ENCODE measurements at places on chromosomes 4 and X.
A peak's percentile ranks its signal among the peaks of the same experiment; 100 is the strongest.

- DNase-seq: no peak
These were observed 963.3 kb upstream of the GRIA3 start for GRCh38 chrX:122220644-122221373.

GRCh38 chrX:68719904-68720614 lies 72.6 kb downstream of the STARD8 start:
- no peak for DNase-seq

GRCh38 chr4:72442715-72443114 lies 126.3 kb downstream of the ADAMTS3 start:
- no peak for DNase-seq

DNA sequence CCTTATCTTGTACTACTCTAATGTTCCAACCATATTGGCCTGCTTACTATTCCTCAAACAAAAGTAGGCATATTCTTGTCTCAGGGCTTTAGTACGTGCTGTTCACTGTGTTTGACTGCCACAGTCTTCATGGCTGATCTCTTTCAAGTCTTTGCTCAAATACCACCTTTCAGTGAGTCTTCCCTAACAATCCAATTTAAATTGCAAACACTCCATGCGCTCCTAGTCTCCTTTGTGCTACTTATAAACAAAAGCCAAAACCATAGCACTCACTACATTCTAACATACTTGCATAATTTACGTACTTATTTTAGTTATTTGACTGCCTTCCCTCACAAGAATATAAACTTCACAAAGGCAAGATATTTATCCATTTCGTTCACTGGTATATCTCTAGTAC lies 1.7 kb upstream of the ART3 start:
- no peak for DNase-seq

GRCh38 chr4:126957556-126957955 lies 675.2 kb upstream of the INTU start:
- DNase-seq: no peak

DNA sequence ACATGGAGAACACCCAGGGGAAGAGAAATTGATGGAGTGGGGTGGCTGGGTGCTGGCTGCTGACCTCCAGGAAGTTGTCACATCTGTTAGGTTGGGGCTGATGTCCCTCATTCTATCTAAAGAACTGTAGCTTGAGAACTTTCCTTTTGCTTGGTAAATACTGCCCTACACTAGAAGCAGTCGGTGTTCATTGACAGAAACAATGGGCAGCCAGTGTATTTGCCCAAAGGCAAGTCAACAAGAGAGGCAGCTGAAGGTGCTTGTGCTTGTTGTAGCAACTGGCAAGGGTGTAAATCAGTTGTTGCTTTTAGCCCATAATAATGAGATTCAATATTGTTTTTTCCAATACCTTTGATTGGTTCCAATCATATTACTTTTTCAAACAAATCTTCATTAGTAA lies 956 bp downstream of the TMEM154 start:
- DNase-seq: no peak

- DNase-seq: no peak
These were observed 145.6 kb upstream of the SCML1 start for GRCh38 chrX:17591741-17592110.

GRCh38 chrX:129830494-129830893 lies 13.2 kb downstream of the ZDHHC9 start:
- DNase-seq: no peak

DNA sequence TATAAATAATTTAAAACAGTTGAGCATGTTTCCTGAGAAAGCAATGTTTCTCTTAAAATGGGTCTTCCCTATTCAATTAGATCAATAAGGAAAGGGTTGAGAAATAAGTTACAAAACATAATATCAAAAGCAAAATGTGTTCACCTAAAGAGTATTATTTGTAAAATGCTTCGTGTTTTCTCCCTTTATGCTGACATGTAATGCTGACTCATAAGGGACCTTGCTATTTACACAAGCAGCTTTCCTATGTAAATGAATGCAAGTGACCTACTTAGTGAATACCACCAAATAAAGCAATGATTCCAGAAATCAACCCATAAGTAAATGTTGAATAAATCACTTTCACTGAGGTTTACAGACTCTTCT lies 91.5 kb downstream of the ELOVL6 start:
- DNase-seq: no peak

DNA sequence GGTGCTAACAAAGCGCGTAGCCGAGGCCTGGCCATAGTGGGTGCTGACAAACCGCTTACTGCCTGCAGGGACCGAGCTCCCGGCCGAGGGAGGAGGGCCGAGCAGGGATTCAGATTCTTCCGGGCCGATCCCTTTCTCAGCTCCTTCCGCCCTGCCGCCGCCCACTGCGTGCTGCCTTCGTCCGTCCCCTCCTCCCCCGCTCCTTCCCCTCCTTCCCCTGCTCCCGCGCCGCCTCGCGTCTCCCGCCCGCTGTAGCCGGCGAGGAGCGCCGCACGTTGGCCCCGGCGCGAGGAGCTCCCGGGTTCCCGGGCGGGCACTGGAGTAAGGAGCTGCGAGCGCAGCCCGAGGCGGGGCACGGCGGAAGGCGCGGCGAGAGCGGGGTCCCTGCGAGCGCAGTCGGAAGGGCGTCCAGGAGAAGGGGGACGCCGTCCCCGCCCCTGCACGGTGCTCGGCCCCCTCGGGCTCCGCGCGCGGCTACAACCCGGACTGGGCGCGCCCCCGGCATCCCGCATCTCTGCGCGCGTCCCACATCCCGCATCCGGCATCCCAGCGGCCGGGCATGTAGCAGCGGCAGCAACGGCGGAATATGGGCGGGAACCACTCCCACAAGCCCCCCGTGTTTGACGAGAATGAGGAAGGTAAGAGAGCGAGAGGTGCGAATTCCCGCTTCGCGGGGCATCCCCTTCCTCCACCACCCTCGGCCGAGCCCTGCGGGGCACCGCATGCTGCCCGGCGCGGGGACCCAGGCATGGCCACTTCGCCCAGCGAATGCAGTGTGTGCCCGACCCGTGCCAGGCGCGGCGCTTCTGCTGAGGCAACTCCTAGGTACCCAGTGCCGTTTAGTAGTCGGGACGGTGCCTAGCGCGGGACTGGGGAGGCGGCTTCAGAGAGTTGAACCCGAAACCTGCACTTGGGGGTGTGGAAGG lies at the start of gene STK32B:
Gene STK32B, plus strand, starts transcription at position 203 of the 926 bp plus-strand sequence.
- DNase-seq: no peak

- DNase-seq: no peak
These were observed 197.2 kb downstream of the ARHGAP24 start for GRCh38 chr4:85672116-85672515.

- no peak for DNase-seq
These were observed 159.9 kb downstream of the PCDH7 start for GRCh38 chr4:30879855-30880598.

DNA sequence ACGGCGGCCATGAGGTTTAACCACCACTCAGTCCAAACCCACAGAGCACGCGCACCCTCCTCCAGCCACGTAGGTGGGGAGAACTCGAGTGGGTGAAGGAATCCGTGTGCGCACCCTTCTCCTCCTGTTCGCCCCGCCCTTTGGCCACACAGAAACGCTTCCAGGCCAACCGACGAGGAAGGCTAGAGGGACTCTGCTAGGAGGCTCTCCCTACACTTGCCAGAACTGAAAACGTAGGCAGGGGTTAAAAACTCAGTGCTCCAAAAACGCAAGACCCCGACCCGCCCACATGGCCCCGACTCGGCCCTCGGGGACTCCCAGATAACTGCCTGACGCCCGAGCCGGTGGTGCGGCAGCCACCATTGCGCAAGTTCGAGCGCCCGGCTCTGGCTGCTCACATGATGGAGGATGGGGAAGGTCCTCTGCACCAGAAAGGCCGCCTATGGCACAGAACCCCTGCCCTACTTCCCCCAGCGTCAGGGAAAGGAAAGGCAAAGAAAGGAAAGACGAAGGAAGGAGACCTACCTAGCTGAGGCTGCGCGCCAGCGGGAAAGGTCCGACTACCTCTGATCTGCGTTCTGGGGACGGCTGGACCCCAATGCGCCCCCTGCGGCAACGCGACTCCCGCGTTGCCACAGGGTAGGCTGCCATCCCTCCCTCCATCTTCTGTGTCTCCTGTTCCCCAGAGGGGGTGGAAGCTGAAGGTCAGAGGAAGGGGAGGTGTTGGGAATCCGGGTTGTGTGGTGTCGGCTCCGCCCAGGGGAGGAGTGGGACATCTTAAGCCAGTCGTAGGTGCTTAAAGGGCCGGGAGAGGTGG lies 201.9 kb upstream of the AGTR2 start:
- no peak for DNase-seq

GRCh38 chrX:39194673-39195072 lies 393.4 kb downstream of the MID1IP1 start:
- DNase-seq: no peak

- DNase-seq: no peak
These were observed 96.2 kb downstream of the RBM46 start for GRCh38 chr4:154877110-154877760.

- DNase-seq: peak; percentile 3
These were observed at the start of gene XK for GRCh38 chrX:37685381-37686359. Gene XK, plus strand, starts transcription at chrX:37685791. Its CDS starts 171 bp downstream, at chrX:37685962.

GRCh38 chr4:129008096-129008495 lies 85.2 kb downstream of the SCLT1 start:
- no peak for DNase-seq

- DNase-seq: peak; percentile 32
These were observed 809 bp downstream of the MND1 start for GRCh38 chr4:153345012-153345981.

- DNase-seq: no peak
These were observed 17.1 kb upstream of the ANXA3 start for GRCh38 chr4:78534286-78534955.

- DNase-seq: no peak
These were observed 69.0 kb upstream of the PSAPL1 start for GRCh38 chr4:7503559-7504249.

DNA sequence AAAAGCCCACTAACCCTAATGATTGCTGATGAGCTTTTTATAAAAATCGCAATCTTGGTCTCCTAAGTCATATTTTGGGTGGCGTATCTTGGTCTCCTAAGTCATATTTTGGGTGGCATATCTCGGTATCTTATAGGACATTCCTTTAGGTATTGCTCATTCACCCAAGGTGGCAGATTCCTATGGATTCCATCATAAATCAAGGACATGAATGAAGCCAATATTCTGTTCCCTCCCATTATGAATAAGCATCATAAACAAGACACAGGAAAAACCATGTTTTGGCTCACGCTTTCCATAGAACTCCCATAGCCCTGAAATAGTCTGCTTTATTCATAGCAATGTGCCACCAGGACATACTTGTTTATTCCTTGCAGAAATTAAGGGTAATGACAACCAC lies 95.0 kb upstream of the CD99 start:
- DNase-seq: no peak

DNA sequence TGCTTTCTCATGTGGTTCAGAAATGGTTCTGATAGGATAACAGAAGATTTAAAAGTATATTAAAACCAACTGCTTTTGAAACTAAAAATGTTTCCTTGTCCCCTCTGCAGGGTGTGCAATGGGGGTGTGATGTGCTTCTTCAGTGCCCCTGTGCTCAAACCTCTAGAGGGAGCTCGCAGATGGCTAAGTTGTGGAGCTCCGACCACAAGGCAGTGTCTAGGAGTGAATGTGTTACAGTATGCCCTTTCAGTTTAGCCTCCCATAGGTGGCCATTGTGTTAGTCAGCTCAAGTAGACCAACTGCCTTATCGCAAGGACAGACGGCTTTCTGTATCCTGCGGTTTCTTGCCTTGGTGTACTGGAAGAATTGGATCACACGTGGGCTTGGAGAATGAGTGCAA lies 130.5 kb downstream of the TENT5D start:
- DNase-seq: no peak

GRCh38 chr4:94700298-94700697 lies 57.5 kb upstream of the BMPR1B start:
- DNase-seq: no peak

DNA sequence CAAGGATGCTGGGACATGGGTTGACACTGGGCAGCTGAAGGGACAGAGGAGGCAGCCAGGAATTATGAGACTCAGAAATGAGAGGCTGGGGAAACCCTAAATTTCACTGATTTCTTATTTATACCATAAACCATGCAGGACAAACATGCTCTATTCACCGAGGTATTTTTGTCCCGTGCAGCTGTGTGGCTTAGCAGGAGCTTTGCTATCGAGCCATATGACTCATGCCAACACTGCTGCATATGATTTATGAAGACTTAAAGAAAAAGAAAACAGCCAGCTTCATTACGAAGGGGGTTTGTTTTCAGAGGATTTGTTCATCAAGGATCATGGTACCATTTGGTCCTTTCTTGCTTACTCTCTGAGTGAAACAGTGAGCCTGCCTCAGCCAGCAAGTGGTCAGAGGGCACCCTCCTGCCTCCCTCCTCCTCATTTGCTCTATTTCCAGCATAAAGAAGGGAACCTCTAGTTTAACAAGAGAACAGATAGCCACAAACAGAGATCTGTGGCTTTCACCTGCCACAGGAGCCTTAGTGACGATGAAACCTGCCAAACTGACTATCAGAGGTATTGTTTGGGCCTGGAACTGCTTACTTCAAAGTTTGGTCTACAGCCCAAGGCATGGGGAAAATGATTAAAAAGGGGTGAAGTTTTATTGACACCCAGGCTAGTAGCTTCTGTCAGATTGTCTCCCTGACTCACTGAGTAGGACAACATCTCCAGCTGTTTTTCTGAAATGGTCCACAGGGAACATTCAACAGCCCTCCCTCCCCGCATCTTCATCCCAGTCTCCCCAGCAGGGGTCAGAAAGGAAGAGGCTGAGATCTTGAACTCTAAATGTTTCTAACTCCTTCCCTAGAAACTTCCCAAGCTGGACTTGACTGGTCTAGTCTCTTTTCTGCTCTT lies 80.1 kb upstream of the MAML3 start:
- no peak for DNase-seq

- DNase-seq: no peak
These were observed 38.8 kb downstream of the SEC31A start for GRCh38 chr4:82851885-82852750.
